ENCODE measurements at places on chromosomes 5 and 9. TPM values are rescaled to one million over a fixed set of nuclear protein-coding genes. Genes with fewer than 3 reads are reported as not detected.
A peak's percentile ranks its signal among the peaks of the same experiment; 100 is the strongest.

DNA sequence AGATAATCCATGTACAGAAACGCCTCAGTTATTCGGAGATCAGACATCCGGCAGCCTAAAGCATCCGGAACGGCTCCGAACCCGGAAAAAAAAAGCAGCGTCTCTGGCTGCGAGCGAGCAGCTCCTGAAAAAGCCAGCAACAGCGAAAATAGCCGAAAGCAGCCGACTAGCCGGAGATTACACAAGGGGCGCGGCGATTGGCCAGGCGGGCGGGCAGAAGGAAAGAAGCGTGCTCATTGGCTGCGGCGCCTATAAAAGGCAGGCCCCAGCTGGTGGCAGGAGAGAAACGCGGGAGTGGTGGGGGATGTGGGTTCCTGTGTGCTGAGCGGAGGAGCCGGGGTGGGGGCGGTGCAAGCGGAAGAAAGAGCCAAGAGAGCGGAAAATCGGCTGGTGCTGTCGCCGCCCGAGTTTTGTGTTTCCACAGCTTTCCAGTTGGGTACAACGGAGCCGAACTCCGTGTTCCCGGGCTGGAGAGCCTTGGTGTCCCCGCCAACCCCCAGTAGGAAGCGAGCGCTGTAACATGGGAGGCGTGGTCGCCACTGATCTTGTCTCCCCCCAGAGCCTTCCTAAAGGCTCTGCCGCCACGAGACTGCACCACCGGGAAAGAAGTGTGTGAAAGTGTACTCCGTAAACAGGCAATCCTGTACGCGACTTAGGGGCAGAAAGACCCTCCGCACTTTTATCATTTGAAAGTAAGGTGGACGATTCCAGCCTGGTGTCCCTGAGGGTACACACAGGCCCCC, at the start of gene ARL15:
ARL15 (minus strand) TSS at position 141 of the 743 bp plus-strand sequence.
- peak; percentile 99 for DNase-seq
- no peaks in the 10 kb centered on the region for H3K36me3 ChIP-seq
- H3K27me3 ChIP-seq, result peaks cover 13% of the 10 kb centered on the region
- peak within 1 kb of the TSS; percentile 93 for H3K4me3 ChIP-seq

GRCh38 chr5:109756543-109757185, 66.9 kb downstream of the MAN2A1 start:
- H3K27me3 ChIP-seq, result no peaks in the 10 kb centered on the region
- no peak for DNase-seq
- no peak overlapping the region for H3K4me3 ChIP-seq
- H3K4me1 ChIP-seq, result peaks cover 27% of the 10 kb centered on the region
- peaks cover 48% of the 10 kb centered on the region for H3K36me3 ChIP-seq

DNA sequence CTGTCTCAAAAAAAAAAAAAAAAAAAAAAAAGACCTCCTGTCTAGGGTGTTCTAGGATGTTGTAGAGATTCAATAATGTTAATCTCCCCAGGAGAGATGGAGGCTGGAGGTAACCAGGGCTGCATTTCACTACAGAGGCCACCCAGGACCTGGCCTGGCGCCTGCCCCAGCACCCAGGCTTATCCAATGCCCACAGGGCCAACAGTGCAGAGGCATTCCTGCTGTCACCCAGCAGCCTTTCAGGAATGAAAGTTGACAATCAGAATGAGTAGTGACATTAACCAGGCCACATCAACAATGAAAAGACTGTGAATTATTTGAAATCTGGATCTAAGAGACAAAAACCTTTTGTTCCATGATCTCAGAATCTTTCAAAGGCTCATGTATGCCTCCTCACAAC, 36.2 kb upstream of the GABRP start:
- DNase-seq, result peak; percentile 40
- H3K36me3 ChIP-seq, result no peaks in the 10 kb centered on the region
- peaks cover 47% of the 10 kb centered on the region for H3K4me1 ChIP-seq
- no peak overlapping the region for H3K27ac ChIP-seq
- no peak overlapping the region for H3K4me3 ChIP-seq
- H3K27me3 ChIP-seq, result no peaks in the 10 kb centered on the region

DNA sequence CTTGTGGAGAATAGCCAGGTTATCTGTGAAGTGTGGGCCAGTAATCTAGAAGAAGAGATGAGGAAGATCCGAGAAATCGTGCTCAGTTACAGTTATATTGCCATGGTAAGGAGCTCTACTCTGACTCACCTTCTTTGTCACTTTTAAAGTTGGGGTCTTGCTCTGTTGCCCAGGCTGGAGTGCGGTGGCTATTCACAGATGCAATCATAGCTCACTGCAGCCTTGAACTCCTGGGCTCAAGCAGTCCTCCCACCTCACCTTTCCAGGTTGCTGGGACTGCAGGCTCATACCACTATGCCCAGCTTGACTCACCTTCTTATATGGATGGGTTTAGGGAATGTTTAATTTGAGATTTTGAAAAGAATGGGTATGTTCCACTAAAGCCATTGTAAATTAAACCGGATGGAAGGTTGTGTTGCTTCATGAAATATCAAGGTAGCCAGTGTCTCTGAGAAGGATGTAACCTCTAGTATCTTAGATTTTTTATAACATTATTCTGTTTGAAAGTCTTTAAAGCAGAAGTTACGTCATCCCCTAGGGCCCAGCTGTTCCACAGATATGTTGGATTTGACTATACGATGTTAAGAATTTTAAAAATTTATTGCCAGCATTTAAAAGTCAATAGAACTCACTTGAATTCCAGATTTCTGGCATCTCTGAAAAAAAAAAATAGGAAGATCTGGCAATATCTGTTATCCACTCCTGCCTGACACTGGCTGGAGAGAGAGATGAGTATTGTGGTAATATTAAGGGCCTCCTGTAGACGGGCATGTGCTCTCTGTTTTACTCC, 5.1 kb downstream of the CNOT8 start:
- H3K27me3 ChIP-seq, result no peaks in the 10 kb centered on the region
- no peak overlapping the region for H3K27ac ChIP-seq
- no peak overlapping the region for H3K4me3 ChIP-seq
- H3K4me1 ChIP-seq, result peaks cover 54% of the 10 kb centered on the region
- no peak for DNase-seq

The NIPAL4 gene
- 2.3 TPM for total RNA-seq

The TMC1 gene
- total RNA-seq, result not detected

Measured in osteocyte (in vitro differentiated cells).